ENCODE measurements at places on chromosomes 2 and 18. TPM values are rescaled to one million over a fixed set of nuclear protein-coding genes. Genes with fewer than 3 reads are reported as not detected.

Gene ZAP70
- total RNA-seq = 302 TPM

DNA sequence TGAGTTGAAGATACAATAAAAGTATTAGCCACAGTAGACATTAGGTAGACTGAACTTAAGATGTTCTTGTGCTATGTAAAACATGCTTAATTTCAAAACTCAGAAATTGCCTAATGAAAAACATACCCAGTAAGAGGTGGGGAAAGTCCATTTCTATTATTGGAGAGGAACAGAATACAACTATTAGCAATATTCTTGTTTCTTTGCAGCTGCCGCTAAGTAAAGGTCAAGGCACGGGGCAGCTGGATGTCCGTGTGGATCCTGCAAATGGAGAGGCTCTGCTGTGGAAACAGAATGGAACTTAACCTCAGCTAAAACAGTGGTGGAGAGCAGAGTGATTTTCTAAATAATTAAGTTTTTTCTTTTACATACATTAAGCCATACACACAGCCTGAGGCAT, 139.2 kb upstream of the ARHGAP28 start:
- DNase-seq = no peak

DNA sequence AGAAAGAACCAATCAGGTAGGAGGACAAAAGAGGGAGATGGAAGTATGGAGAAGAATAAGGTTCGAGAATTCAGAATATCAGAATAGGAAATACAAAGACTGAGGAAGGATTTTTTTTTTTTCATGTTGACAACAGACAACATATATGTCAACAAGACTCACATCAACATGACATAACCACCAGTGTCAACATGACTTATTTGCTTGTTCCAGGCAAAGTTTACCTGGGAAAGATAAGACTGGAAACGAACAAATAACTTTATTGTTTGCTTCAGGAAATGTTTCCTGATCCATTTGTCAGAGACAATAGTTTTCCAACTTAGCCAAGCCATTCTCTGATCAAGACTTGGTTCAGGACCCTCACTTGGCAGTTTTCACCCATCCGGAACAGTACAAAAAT, 321.9 kb upstream of the NETO1 start:
- DNase-seq = no peak

DNA sequence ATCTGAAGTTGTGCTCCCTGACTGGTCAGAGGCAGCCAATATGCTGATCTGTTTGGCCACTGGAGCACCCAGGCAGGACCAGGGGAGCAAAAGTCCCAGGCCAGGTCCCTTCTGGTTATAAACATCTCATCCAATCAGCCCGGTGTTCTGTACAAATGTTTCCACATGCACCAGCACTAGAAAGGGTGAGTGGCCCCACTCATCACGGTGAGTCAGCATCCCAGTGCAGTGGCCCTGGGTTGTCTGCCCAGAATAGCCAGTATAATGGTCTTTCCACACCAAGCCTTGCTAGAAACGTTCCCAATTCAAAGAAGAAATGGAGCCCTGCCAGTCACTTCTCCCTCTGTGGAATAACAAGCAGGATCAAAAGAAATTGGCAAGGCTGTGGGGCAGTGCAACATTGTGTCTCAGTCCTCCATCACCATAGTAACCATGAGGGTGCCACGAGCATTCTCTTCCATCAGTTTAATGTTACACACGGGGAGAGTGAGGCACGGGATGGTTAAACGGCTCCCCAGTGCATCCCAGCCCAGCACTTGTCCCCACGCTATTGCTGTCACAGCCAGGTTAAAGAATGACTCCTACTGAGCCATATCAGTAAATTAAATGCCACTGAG, 174.9 kb downstream of the SEPTIN10 start:
- DNase-seq = no peak

DNA sequence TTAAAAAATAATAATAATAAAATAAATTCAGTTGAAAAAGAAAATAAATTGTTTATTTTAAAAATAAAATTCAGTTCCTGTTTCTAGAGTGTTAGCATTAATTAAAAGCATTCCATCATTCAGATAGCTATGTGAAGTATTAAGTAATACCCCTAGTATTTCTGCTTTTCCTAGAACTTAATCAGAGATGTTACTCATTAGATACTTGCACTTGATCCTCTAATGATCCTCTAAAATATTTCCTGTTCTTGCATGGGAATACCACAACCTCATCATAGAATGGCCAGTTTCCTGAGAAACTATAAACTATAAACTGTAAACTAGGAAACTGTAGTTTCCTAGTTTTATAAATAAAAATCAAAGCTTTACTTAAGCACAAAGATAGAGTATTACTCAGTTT, 11.1 kb upstream of the CNNM3 start:
- DNase-seq = no peak

Measured in activated CD4-positive, alpha-beta T cell treated with anti-CD3 and anti-CD28 coated beads, Interleukin-2, amount 10 ng/mL, durations not matched to agents 7 days and 5 days (primary cell).